ENCODE measurements at places on chromosomes 11 and 22.
A peak's percentile ranks its signal among the peaks of the same experiment; 100 is the strongest.

DNA sequence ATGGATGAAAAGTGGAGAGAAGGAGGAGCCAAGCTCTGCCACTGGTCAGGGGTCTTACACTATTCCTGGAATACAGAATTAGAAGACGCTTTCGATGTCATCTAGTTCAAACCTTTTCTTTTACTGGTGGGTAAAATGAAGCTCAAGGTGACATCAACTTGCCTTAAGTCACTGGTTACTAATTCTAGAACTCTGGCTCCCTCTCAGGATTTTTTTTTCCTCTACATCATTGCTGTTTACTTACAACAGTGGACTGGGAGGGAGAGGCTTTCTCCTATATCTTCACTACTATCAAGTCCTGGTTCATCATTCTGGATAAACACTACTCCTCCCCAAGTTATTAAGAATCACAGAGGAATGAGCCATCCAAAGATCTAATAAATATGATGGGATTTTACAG, 82.9 kb downstream of the ETS1 start:
- no peak for DNase-seq

DNA sequence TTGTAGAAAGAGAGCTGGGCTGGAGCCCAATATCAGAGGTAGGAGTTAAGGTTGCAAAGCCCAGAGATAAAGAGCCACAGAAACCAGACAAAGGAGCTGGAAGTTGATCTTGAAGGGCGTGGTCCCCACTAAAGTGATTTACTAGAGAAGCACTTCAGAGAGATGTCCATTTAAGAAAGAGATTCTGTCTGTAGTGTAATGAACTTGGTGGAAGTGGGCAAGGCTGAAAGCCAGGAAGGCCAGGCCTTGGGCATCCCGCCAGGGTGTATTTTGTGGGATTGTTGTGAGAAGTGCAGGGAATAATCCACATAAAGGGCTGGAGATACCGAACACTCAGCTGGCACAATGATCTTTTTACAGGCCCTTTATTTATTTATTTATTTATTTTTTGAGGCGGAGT, 1398.8 kb downstream of the TBC1D22A start:
- no peak for DNase-seq

- no peak for DNase-seq
Measured at GRCh38 chr11:1484695-1485503, 1.7 kb downstream of the MOB2 start.

GRCh38 chr11:7964873-7965272, 374 bp downstream of the NLRP10 start:
- peak; percentile 59 for DNase-seq

GRCh38 chr11:10625982-10626311, 57.5 kb upstream of the LYVE1 start:
- no peak for DNase-seq

DNA sequence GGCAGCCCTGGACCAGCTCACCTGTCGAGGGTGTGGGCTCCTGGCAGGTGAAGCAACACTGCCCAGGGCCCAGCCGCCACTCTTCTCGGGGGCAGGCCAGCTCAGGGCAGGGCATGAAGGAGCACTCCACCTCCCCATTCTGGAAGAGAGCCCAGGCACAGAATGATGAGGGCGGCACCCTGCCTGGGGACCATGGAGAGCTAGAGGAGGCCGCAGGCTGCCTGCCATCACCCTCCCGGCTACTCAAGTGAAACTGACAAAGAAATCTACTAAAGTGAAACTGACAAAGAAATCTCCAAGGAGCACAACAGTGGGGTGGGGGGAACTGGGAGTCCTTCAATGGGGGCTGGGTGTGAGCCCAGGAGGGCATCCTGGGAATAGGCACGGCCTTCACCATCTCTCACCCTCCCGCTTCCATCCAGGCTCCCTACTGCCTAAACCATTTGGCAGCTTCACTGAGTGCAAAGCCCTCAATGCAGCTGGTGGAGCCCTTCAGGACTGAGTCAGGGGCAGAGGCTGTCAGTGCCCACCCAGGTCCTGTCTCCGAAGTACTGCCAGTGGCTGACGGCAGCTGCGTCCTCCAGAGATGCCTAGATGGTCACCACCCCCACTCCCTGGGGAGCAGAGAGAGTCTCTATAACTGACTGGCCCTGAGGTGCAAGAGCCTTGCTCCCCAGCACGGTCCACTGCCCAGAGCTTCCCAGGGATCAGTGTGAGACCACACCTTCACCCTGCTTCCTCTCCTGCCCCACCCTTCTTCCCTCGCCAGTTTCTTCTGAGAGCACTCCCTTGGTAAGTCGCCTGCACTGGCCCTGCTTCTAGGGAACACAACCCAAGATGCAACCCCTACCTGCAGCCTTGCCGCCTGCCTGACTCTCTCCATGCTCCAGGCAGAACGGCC, 21.7 kb downstream of the VWCE start:
- no peak for DNase-seq

DNA sequence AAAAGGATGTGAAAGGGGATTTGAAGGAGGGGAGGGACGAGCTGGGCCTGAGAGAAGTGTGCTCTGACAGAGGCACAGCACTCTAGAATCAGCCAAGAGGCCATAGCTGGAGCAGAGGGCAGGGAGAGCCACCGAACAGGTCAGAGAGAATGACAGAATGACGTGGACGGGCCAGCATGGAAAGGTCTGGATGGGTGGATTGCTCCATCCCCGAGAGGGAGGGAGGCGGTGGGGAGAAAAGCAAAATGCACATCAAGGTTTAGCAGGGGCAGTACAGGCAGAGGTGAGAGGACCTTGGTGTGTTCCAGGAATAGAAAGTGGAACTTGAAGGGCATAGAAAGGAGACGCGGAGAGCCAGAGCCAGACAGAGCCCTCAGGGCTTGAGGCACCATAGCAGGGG, 6.9 kb downstream of the PMM1 start:
- DNase-seq: no peak

DNA sequence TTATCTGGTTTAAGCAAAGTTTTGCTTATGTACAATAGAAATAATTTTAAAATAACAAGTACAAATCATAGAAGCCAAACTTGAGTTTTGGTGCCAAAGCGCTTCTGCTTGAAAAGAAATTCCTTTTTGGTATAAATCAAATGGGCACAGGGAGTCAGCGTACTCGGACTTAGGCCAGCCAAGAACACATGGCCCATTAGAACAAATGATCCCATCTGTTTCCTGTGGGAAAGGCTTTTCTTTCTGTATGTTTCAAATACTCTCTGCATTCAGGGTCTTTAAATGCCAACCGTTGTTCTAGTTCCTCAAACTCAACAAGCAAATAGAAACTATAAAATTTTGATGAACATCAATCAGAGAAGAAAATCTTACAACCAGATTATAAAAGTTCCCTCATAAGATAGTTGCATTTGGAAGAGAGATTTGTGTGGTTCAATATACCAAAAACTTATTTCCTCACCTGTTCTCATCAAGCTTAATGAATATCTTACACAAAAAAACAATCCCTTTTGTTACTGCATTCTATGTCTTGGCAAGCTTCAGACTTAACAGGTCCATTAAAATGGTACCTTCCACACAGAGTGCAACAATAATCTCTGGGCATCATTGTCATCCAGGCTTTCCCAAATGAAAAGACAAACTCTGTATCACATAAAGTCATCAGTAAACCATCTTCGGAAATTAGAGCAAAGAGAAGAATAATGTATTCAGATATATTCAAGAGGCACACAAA, 739.8 kb upstream of the API5 start:
- no peak for DNase-seq

DNA sequence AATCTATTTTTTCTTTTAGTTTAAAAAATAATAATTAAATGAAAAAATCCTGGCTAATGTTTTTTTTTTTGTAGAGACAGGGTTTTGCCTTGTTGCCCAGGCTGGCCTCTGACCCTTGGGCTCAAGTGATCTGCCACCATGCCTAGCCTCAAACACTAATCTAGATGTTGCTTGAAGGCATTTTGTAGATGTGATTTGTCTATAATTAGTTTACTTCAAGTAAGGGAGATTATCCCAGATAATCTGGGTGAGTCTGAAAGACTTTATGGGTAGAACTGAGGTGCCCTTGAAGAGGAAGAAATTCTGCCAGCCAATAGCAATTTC, 38.6 kb upstream of the RBFOX2 start:
- no peak for DNase-seq

Data from AG04450 (cell line).